NCI-H82 (cell line): ENCODE measurements at places on chromosomes 7 and 10.

DNA sequence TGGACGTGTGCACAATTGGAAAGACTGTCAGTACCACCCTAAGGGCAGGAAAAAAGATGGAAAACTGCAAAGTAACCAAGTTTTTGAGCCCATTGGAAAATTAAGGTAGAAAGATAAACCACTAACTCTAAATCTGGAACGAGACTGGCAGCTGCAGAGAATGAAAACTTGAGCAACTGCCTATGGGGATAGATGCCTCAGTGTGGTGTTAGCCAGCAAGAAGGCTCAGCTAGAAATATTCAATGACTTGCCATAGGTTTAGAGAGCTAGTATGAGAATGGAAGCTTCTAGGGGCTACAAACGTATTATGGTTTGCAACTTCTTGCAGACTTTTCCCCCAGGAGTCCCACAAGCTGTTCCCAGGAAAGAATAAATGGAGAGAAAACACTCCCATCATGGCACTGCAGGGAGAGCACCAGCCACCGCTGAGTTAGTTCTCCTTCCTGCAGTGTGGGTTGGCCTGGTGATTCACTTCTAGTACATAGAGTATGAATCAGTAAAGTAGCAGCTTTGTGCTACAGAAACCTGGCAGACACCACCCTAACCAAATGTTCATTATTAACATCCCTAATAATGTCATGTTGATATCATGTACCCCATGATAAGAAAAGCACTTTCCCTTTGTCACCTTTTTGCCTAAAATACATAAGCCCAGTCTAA, 372.4 kb upstream of the VWC2 start:
- DNase-seq: no peak

DNA sequence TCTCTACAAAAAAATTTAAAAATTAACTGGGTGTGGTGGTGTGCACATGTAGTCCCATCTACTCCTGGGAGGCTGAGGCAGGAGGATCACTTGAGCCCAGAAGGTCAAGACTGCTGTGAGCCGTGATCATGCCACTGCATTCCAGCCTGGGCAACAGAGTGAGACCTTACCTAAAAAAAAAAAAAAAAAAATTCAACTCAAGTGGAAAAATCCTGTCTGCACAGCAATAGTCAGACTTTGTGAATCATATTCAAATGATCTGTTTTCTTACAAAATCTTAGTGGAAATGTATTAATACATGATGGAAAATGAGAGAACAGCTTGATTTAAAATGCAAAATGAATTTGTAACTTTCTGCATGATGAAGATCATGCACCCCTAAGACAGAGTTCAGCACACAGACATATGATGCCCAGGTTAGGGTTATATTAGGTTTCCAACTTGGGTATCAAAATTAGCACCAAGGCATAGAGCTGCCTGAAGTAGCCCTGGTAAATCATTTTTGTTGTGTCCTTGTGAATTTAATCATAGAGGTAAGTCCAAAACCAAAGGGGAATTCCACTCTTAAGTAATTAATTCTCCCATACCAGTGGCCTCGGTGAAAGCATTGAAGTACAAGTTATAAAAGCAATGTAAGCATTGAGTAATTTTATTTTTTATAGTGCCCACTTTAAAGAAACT, 93.8 kb downstream of the ADD3 start:
- DNase-seq: no peak

GRCh38 chr10:48805848-48806247, 121.2 kb downstream of the WDFY4 start:
- DNase-seq: no peak

- DNase-seq: no peak
Observed at GRCh38 chr10:12299222-12299965, 50.0 kb upstream of the CAMK1D start.

- DNase-seq: no peak
Observed at GRCh38 chr7:41912851-41913567, 210.1 kb upstream of the INHBA start.

DNA sequence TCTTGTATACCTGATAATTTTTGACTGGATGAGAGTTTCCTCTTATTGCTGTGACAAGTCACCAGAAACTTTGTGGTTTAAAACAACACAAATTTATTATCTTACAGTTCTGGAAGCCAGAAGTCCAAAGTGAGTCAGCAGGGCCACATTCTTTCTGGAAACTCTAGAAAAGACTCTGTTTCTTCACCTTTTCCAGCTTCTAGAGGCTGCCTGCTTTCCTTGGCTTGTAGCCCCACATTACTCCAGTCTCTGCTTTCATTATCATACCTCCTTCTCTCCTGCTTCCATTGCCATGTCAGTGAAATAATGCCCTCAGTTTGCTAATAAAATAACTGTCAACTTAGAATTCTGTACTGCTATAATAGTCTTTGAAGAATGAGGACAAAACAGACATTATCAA, 65.3 kb downstream of the VCL start:
- DNase-seq: no peak

- DNase-seq: peak; percentile 35
Observed at GRCh38 chr10:74177140-74177677, 26.2 kb downstream of the ADK start.

GRCh38 chr7:149624419-149625339, 127.1 kb upstream of the ZNF746 start:
- DNase-seq: peak; percentile 94

GRCh38 chr7:151819866-151820265, 57.0 kb downstream of the PRKAG2 start:
- DNase-seq: no peak

GRCh38 chr10:48638739-48639527, 34.1 kb upstream of the ARHGAP22 start:
- DNase-seq: no peak

- DNase-seq: no peak
Observed at GRCh38 chr7:66189695-66190503, 15.2 kb upstream of the TPST1 start.

DNA sequence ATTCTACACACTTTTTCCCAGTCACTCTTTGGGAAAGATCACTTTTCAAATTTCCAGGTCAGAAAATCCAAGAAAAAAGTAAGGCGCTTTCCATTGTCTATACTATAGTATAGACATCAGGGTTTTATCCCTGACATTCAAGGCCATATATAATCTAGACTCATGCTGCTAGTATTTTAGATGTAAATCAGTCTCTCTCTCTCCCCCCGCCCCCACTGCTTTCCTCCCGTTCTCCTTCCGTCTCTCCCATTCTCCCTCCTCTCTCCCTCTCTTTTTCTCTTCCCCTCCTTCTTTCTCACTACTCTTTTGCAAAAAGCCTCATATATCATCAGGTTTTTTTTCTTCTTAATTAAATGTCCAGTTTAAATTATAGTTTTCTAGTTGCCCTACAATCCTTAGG, 154.8 kb downstream of the PHF14 start:
- DNase-seq: no peak

DNA sequence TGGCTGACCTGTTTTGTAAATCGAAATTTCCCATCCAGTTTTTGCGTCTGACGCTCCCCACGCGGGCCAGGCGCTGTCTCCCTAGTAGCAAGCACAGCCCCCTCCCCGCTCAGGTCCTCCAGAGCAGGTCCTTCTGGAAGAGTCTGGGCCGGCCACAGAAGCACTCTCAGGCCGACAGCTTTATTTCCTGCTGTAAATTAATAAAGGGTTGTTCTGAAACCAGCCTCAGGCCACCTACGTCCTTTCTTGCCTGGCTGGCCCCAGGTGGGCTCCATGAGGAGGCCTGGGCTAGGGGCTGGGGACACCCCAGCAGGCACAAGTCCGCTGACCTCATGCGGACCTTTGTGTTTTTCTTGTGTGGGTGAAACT, 35.2 kb downstream of the CAMK2B start:
- DNase-seq: no peak

- DNase-seq: no peak
Observed at GRCh38 chr10:76488602-76489001, 1057.2 kb downstream of the LRMDA start.

GRCh38 chr10:98006266-98006665, 24.2 kb downstream of the CRTAC1 start:
- DNase-seq: peak; percentile 66

DNA sequence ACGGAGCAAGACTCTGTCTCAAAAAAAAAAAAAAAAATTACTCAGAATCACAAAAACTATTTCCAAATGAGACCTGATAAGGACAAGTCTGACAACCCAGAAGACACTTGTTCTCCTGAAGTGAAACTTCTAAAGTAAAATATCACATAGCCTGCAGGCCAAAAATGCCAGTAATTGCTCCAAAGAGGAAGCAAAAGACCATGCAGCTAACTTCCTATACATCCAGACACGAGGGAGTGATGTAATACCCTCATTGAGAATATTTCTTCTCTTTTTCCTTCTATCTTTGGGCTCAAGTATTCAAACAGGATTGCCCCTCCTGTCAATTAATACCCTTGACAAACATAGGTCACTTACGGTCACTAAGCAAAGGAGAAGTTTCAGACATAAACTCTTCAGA, 31.2 kb downstream of the ARMH3 start:
- DNase-seq: no peak

- DNase-seq: no peak
Observed at GRCh38 chr7:95960706-95961244, 188.4 kb downstream of the DYNC1I1 start.

DNA sequence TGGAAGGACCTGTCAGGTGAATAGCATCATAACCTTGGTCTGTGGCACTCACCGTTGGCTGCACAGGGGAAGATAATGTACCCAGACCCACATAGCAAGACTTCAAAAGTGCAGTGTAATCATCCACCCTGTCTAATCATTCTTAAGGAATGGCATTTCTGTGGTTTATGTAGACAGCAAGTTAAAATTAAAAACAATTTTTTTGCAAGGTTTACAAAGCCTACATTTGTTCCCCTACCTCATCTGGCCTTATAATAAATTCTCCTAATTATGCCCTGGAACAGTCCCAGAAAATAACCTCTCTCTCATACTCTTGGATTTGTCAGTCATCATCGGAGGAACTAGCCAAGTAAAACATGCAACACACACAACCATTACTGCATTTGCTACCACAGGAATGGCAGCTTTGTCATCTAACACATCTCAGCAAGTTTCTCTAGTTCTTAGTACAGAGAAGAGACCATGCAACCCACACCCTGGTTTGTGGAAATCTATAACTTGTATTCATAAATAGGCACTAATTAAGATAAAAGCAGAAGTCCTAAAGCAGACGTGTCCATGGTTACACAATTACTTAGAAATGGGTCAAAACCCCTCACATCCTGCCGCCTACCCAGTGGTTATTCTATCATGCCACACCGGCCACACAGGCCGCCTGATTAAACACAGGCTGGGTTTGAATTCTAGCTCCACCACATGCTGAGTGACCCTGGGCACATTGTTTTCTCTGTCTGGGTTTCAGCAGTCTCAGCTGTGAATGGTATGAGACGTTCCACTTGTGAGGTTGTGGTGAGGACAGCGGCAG, 19.1 kb downstream of the ABLIM1 start:
- DNase-seq: no peak

- DNase-seq: no peak
Observed at GRCh38 chr10:20647756-20648155, 249.4 kb downstream of the NEBL start.

DNA sequence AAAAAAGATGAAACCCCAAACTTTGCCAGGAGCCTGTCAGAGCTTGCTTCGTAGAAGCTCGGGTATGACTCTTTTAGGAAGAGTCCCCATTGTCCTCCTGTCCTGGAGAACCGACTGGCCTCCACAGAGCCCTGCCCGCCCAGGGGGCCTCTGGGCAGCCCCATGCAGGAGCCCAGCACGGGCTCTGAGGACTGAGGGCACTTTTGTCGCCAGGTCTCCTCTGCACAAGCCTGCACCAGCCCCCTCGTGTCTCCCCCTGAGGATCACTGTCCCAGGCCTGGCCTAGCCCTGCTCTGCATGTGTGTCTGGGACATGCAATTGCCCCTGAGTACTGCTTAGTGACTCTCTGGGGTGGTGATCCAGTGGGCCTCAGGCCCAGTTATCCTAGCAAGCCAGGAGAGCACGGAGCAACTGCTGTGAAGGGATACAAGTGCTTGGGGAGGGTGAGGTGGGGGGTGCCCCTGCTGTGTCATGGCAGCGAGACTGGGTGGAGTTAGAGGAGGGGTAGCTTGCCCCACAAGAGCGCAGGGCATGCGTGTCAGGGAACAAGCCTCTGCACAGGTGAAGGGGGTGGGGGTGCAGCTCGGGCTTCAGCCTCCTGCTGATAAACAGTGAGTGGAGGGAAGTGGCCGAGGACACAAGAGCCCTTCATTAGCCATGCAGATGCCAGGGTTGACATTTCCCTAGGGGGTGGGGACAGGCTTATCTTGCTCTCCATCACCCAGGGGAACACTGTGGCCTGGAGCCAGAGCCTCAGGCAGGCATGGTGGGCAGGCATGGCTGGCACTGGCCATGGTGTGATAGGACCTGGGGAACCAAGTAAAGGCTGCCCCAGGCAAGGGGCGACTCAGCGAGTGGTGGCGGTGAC, 143.4 kb downstream of the C10orf105 start:
- DNase-seq: peak; percentile 44

DNA sequence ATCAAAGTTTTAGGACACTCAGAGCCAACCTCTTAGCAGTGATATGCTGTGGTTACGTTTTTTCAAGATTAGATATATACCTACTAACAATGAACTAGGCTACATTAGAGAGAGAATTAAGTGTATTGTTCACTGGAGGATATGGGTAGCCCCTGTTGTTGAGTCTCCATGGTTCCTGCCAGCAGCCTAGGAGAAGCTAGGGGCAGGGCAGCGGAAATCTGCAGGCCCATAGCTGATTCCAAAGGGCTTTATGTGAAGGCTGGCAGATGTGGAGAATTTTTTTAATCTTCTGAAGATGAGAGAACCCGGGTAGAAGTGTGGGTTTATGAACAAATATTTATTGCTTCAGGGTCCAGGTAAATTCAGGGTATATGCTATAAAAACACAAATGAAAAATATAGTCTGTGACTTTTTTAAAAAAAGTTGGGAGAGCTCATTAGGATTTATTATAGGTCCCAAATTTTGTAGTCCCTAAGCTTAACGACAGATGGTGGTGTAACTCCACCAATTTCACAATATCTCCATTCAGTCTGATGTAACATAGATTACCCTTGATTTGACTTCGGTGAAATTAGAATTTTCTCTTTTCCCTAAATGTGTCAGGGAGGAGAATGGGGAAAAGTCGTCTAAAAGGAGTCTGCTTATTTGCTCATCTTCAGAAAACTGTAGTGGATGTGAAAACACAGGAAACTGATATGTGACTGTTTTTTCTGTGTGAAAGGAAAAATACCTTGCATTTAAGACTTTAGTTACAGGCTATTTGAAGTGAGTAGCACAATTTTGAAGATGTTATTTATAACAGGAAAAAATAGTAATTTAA, 163.0 kb upstream of the PPP1R3A start:
- DNase-seq: peak; percentile 67

DNA sequence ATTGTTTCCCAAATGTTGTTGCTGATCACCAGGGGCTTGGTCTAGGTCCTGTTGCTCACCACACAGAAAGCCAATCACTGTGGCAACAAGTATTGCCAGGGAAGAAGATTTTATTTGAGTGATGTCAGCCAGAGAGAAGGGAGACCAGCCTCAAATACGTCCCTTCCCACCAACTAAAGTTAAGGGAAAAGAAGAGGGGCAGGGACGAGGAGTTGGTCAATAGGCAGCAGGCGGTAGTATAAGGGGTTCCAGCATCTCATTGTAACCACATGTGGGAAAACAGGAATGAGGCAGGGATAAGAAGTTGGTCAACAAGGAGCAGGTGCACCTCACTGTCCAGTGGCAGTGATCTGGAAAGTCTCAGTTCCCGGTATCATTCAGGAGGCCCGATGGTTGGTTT, 138.9 kb upstream of the KCNMA1 start:
- no peak for DNase-seq

- no peak for DNase-seq
Observed at GRCh38 chr10:47421057-47421952, 37.2 kb upstream of the ZNF488 start.

GRCh38 chr7:3517344-3517743, 216.3 kb downstream of the SDK1 start:
- no peak for DNase-seq
